Common myeloid progenitor, CD34-positive (primary cell): ENCODE measurements at places on chromosomes 2 and 18.

DNA sequence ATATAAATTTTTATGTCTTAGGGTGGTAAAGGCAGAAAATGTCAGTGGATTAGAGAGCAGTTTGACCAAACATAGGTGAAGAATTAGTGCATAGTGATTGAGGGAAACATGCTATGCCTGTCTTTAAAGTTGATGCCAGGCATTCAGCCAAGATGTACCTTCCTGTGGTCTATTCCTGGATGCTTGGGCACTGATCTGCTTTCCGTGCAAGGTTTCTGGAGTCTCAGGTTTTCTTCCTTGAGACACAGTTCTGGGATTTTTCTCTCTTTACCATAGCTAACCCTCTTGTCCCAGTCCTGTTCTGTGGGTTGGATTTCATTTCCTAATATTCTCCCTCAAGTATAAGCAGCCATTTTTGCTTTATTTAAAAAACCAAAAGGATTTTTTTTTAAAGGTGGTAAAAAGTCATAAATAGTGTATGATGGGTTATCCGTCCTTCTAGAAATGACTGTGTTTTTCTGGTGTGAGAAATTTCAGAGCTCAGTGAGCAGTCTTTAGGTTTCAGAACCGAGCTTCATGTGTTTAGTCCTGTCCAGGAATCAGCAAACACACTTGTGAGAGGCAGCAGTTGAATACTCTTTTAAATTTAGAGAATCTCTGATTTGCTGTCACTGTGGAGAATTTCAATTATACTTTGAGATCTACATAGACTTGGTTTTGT is 43.0 kb upstream of the CYBRD1 start:
- DNase-seq = no peak

DNA sequence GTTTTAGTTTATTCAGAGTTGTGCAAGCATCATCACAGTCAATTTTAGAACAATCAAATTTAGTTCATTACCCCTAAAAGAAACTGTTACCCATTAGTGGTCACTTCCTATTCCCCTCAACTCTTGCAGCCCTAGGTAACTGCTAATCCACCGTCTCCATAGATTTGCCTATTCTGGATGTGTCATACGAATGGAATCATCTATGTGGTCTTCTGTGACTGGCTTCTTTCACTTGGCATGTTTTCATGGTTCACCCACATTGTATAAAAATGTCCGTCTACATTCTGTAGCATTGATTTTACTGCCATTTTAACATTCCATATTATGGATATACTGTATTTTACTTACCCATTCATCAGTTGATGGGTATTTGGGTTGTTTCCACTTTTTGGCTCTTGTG is 5.3 kb upstream of the CEP68 start:
- DNase-seq = no peak

GRCh38 chr18:72013427-72013850 is 530.7 kb downstream of the CBLN2 start:
- DNase-seq = no peak

- no peak for DNase-seq
Measured at GRCh38 chr2:161134547-161135518, 25.4 kb upstream of the TANK start.

DNA sequence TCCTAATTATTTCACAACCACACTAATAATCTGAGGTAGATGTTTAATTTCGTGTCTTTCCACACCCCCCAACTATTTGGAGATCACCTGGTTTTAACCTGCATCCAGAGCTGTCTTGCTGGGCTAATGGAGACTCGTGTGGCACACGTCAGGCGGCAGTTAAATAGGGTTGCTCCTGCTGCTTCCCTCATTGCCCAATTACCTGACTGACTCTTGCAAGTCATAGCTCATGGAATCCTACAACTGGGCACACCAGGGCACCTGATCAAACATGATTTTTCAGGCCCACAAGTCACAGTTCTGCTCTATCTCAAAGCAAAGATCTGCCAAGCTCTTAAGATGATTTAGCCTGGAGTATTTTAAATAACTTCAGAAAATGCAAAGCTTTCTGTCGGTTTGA is 1430.4 kb upstream of the ACVR2A start:
- no peak for DNase-seq
